ENCODE measurements at places on chromosomes 11 and 22.

- no peak for DNase-seq
Measured at GRCh38 chr11:45045683-45046471, 95.2 kb upstream of the TP53I11 start.

- DNase-seq, result no peak
Measured at GRCh38 chr22:30265823-30266444, 717 bp downstream of the OSM start.

GRCh38 chr22:27163162-27164137 is 506.1 kb downstream of the MIAT start:
- DNase-seq, result no peak

DNA sequence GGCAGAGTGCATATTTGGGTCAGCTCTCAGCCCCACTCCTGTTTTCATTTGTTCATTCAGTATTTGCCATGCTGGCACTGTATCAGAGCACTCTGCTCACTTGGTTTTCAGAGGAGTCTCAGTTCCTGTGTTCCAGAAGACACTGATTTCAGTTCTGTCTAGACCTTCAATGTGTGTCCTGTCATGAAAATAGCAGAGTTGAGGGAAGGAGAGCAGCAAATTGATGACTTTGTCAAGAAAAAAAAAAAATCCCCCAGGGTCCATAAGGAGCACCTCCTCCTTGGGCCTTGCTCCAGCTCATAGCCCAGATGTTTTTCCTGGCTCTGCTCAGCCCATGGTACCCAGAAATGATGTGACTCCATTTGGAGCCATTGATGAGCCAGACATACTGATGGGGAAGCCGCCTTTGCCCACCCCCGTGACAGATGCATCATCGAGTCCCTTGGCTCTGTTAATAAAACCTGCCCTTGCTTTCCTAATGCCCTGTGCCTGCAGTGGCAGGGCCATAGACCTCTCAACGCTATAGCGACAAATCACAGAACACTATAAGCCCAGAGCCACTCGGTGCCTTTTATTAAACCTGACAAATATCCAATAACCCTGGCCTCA is 107.0 kb downstream of the PKNOX2 start:
- no peak for DNase-seq

DNA sequence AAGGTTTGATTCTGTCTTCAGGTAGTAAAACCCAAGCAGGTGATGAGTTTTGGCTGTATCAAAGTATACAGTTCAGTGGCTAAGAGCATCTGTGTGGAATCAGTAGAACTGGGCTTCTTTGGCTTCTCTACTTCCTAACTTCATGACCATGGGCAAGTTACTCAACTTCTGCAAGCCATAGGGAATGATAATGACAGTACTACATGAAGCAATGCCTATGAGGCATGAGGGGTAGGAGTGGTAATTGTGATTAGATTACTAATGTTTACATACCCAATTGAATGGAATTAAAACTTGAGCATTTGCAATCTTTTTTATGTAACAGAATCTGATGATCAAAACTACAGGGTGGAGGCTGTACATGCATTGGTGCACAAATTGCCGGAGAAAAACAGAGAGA is 164.3 kb downstream of the PGR start:
- no peak for DNase-seq

- no peak for DNase-seq
Measured at GRCh38 chr22:21778705-21779363, 43.2 kb upstream of the YPEL1 start.

GRCh38 chr11:16596231-16596630 is 142.2 kb upstream of the C11orf58 start:
- DNase-seq, result no peak

DNA sequence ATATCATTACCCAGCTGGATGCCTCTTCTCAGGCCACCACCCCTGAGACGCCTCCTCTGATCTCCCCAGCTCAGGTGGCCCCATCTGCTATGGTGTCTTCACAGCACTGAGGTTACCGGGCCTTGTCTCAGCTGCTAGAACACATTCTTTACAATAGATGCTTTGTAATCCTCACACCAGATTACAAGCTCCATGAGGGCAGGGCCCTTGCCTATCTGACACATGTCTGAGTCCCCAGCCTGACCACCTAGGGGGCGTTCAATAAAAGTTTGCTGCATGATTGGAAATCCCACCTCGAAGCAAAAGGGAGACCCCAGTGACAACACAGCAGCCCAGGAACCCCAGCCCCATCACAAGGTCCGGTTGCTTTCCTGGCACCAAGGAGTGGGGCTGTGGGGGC is 2.0 kb downstream of the MACROD1 start:
- no peak for DNase-seq

GRCh38 chr11:73156114-73156513 is 14.0 kb upstream of the FCHSD2 start:
- no peak for DNase-seq

Data from caudate nucleus (tissue), 63 donors.